Gastroesophageal sphincter (tissue), 4 donors: ENCODE measurements at places on chromosomes 12 and 14. TPM values are rescaled to one million over a fixed set of nuclear protein-coding genes. Genes with fewer than 3 reads are reported as not detected.

The TMPRSS12 gene
- not detected for total RNA-seq

The ELK3 gene
- 10.1 TPM for total RNA-seq

The TCL1B gene
- total RNA-seq = not detected

The STXBP6 gene
- 29.3 TPM for total RNA-seq

The FAM186B gene
- total RNA-seq = not detected

The POLE2 gene
- 0.94 TPM for total RNA-seq

The LYZ gene
- total RNA-seq = 74.3 TPM

The MORN3 gene
- 0.23 TPM for total RNA-seq

The NRIP2 gene
- total RNA-seq = 1.5 TPM

The NUAK1 gene
- total RNA-seq = 12.0 TPM
